ENCODE measurements at places on chromosomes 1 and 21.

GRCh38 chr1:204278251-204278650 lies 64.5 kb upstream of the GOLT1A start:
- no peak for DNase-seq

DNA sequence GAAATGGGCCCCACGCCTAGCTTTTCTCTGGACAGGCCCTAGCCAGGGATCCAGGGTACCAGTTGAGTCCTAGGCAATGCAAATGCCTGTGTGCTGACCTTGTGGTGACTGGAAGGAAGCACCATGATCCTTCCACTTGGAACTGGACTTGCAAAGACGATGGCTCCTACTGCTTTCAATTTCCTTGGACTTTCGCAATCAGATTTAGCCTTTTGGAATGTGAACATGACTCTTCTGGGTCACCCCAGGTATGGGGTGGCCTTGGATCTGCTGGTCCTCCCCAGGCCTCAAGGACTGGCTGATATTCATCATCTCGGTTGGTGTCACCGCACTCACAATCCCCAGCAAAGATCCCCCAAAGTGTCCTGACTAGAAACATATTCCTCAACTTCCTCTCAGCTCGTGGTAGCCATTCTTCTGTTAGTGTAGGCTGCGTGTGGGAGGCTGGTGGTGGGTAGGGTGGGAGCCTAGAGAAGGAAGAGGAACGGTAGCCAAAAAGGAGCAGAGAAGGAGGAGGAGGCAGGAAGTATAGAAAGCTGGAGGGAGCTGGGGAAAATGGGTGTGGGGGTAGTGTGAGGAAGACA lies 130.5 kb downstream of the PPIAL4G start:
- no peak for DNase-seq

DNA sequence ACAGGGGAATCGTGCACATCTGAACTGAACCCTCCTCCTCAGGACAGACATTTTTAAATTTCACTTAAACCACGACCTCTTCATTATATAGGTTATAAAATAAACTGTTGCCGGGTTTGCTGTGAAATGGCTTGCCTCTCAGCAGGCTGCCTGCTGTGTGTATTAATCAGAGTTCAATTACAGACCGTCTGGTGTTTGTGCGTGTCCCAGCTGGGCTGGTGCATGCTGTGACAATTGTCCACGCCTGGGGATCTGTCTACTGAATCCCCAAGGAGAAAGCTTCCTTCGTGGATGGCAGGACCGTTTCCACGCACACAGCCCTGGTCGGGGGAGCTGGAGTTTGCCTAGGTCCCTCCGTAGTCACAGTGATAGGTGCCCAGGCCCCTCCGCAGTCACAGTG lies 13.4 kb upstream of the AGPAT3 start:
- DNase-seq: no peak

DNA sequence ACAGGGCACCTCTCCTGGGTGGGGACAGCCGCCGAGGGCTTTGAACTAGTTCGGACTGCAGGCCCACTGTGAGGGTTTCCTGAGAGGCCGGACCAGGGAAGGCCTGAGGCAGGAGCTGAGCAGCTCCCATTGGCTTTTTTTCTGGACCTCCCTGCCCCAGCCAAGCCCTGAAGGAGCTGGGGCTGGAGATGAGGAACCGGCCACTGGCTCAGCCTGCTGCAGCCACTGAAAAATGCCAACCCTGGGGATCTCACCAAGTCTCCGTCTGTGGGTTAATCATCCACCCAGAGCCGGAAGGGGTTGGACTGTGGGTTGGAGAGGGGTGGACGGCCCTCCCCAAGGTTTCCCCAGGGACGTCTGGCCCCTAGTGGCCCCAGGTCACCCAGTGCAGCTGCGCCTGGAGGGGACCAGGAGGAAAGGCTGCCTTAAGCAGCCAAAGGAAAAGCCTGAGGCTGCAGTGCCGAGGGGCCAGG lies 2.5 kb downstream of the VWA1 start:
- DNase-seq: no peak

- DNase-seq: no peak
Measured at GRCh38 chr1:13548281-13548680, 34.5 kb upstream of the LRRC38 start.

- DNase-seq: no peak
Measured at GRCh38 chr1:175891783-175892309, 148.5 kb upstream of the TNR start.

All from NCI-H1048 (cell line).